Thoracic aorta (tissue), 2 donors: ENCODE measurements at places on chromosomes 16 and 17. TPM values are rescaled to one million over a fixed set of nuclear protein-coding genes. Genes with fewer than 3 reads are reported as not detected.

Gene MYH2
- total RNA-seq = 0.28 TPM

Gene SLX4
- total RNA-seq = 7.8 TPM

- no peak for DNase-seq
Observed at GRCh38 chr17:40547079-40547784, 18.0 kb downstream of the CCR7 start.

Gene TMEM11
- total RNA-seq = 16.2 TPM

Gene DPEP1
- total RNA-seq = not detected

GRCh38 chr16:56576585-56577299 is 11.9 kb downstream of the MT4 start:
- peak; percentile 6 for DNase-seq

DNA sequence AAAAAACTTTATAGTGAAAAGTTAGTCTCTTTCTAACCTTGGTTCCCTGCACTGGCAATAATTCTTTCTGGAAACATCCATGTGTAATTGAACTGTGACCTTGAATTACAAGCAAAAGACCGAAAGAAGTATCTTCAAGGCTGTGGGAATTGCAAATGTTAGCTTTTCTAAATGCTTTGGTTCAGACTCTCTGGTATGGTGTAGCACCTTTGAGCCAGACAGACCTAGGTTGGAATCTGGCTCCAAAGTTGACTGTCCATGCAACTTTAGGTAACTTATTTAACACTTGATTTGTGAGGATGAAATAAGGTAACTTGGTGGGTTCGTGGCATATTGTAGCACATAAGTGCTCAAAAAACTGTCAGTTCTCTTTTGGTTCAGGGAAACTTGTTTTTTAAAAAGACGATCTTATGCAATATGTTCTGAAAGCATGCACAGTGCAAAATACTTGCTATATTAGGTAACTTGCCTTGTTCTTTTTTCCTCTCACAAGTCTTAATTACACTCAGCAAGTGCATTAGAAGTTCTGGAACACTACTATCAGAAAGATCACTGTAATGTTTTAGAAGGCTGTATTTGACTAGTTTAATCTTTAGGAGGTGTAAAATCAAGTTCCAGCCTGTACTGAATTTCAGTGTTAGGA is 46.3 kb downstream of the TANGO6 start:
- DNase-seq = no peak

- no peak for DNase-seq
Observed at GRCh38 chr16:70440009-70440692, 1.3 kb upstream of the ST3GAL2 start.

DNA sequence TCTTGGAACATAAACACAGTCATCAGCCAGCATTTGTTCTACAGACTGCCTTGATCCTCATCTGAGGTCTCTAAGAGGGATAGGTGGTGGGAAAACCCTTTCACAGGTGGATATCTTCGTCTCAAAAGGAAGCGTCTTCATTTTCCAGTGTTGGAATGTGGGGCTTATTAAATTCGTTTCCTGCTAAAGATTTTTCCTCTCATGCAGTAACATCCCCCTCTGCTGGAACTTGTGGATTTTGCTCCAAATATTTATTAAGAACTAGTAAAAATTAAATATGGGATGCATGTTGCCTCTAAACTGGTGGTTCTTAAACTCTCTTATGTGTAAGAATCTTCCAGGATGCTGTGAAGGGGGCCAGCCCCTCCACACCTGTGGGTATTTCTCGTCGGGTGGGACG is 20.1 kb upstream of the MLYCD start:
- DNase-seq = no peak

DNA sequence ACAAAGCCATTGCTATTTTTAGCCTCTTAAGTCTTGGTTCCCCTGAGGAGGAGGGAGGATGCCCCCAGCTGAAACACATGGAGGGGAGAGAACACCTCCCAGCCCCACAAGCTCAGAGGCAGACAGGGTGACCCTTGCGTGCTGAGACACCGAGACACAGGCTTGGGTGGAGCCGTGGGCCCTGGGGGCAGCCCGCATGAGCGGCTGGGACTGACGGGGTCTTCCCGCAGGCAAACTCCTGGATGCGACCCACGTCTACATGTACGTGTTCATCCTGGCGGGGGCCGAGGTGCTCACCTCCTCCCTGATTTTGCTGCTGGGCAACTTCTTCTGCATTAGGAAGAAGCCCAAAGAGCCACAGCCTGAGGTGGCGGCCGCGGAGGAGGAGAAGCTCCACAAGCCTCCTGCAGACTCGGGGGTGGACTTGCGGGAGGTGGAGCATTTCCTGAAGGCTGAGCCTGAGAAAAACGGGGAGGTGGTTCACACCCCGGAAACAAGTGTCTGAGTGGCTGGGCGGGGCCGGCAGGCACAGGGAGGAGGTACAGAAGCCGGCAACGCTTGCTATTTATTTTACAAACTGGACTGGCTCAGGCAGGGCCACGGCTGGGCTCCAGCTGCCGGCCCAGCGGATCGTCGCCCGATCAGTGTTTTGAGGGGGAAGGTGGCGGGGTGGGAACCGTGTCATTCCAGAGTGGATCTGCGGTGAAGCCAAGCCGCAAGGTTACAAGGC is 9.8 kb downstream of the SLC16A3 start:
- no peak for DNase-seq

- no peak for DNase-seq
Observed at GRCh38 chr17:3962217-3962964, 1.8 kb downstream of the ATP2A3 start.

Gene TEDC2
- not detected for total RNA-seq

GRCh38 chr16:381012-381788 is 578 bp downstream of the PGAP6 start:
- DNase-seq = no peak

DNA sequence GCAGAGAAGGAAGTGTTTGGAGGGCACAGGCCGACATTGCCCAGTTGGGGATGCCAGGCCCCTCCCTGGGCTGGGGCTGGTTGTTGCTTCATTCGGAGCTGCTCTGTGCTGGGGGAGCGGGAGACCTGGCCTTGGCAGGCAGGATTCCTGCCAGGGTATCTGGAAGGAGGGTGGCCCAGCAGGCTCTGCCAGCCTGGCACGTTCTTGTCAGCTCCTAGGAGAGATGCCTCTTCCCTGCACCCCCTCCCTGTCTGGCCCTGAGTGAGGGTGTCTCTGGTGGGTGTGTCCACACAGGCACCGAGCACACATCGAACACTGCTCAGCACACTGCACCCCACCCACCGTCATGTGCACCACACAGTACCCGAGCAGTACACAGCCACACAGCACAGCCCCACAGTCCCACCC is 35.2 kb downstream of the ARHGAP23 start:
- no peak for DNase-seq

Gene PARN
- total RNA-seq = 51.0 TPM

- no peak for DNase-seq
Observed at GRCh38 chr16:68665501-68665900, 20.4 kb downstream of the CDH3 start.

DNA sequence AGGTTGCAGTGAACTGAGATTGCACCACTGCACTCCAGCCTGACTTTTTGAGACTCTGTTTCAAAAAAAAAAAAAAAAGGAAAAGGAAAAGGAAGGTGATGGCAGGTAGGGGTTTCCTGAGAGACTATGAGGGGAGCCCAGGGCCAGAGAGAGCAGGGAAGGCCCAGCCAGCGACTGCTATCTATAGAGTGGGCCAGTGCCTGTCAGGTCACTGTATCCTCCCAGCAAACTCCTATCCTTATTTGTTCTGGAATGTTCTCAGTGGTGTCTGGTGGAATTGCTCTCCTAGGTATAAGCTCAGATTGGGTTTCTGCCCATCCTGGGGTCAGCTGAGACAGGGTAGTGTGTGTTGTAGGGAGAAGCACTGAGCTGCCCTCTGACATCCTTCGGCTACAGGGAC is 14.9 kb upstream of the TMEM11 start:
- DNase-seq = no peak

DNA sequence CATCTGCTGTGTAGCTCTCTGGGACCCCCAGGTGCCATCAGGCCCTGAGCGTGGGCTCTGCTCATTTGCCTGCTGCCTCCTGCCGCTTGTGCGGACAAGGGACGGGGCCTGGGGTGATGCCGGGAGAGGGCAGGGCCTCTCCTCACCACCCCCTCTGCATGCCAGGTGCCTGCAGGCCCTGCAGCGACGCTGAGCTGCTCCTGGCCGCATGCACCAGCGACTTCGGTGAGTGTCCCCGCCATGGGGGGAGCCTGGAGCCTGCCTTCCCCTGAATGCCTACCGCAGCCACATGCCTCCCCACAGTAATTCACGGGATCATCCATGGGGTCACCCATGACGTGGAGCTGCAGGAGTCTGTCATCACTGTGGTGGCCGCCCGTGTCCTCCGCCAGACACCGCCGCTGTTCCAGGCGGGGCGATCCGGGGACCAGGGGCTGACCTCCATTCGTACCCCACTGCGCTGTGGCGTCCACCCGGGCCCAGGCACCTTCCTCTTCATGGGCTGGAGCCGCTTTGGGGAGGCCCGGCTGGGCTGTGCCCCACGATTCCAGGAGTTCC is 1.9 kb downstream of the METRN start:
- DNase-seq = no peak

Gene HOXB3
- 33.3 TPM for total RNA-seq
